ENCODE measurements at places on chromosomes 1 and 21.

GRCh38 chr21:17396948-17397347 is 115.9 kb upstream of the CXADR start:
- DNase-seq = no peak

- no peak for DNase-seq
These were observed 246.6 kb downstream of the KAZN start for GRCh38 chr1:14844923-14845617.

- DNase-seq = no peak
These were observed 231.7 kb downstream of the HMCN1 start for GRCh38 chr1:185965870-185966269.

GRCh38 chr1:50346621-50347020 is 76.6 kb downstream of the DMRTA2 start:
- DNase-seq = no peak

DNA sequence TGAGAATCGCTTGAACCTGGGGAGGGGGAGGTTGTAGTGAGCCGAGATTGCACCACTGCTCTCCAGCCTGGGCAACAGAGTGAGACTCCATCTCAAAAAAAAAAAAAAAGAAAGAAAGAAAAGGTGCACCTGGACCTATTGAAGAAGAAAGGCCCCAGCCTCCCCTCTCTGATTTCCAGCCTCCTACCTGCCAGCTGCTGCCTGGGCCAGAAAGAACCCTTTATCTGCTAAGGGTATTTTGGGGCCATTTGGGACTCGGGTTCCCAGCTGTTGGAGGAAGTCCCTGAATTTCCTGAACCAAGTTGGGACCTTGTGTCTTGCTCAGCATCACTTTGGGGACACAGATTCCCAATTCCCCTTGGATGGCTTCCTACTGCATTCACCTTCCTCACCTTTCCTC is 3.9 kb upstream of the TNFRSF8 start:
- DNase-seq = no peak

DNA sequence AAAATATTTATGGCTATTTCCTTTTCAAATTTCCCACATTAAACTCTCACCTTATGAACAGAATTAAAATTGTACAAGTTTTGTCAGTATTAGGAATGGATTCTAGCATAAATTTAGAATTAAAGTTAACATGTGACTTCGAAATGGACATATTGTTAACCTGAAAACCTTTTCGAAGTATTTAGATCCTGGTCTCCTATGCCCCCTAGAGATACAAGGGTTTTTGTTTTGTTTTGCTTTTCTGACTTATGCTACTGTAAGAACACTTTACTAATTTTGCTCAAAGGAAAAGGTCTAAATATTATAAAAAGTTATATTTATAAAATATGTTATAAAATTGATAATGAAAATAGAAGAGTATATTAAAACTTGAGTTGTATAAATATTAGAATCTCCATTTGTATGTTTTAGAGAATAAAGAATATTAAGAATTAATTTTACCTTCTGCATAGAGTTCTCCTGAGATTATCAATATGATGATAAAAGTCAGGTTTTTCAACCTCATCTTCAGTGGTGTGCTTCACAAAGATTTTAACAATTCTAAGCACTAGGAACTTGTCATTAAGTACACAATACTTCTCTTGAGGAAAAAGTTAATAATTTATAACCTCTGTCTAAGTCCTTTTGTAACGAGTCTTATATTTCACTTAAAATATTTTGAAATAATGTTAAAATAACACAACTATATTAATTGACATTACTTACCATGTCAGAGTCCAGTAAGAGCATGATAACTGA is at the start of gene F13B:
TSS of gene F13B (minus strand) at position 542 of the 738 bp plus-strand sequence. CDS start at position 505, 37 bp downstream.
- DNase-seq = no peak

GRCh38 chr1:109846162-109846561 is 64.5 kb upstream of the CSF1 start:
- DNase-seq = no peak

DNA sequence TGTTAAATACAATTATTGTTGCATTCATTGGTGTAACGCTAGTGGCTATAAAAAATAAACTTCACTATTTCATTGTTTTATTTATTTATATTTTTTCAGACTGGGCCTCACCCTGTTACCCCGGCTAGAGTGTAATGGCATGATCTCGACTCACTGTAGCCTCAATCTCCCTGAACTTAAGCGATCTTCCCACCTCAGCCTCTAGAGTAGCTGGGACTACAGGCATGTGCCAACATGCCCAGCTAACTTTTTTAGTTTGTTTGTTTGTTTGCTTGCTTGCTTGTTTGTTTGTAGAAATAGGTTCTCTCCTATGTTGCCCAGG is 387.4 kb upstream of the PTBP2 start:
- DNase-seq = no peak

GRCh38 chr1:164479242-164479641 is 79.7 kb upstream of the PBX1 start:
- DNase-seq = no peak

DNA sequence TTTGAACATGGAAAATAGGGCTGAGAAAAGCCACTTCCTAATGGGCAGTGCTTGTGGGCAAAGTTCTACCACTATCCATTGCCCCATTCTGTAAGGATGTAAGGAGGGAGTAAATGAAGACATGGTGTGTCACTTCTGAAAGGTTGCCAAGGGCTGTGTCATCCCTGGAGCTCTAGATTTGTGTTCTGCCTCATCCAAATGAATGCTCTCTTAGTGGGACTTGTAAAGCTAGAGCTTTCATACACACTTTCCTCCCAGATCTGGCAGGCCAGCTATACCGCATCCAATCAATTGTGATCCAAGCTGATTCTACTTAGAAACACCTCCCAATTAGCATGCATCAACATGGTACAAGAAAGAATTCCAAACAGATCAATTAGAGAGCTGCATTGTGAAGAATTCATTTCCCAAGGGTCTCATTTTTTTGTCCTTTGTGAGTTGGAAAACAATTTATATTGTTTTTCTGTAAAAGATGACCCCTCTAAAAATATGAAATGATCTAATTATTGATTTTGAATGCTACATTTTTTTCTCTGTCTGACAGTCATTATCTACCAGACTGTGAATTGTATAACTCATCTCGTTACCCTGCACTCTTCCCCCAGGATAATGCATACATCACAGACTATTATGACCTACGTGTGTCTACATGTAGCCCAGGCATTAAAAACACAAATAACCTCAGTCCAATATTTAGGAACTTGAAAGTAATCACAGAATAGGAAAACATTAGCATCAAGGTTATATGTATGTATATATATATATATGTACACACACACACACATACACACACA is 117.1 kb upstream of the DUSP10 start:
- DNase-seq = no peak

GRCh38 chr1:8456991-8457390 is 139.1 kb downstream of the SLC45A1 start:
- no peak for DNase-seq

GRCh38 chr1:183719289-183719688 is 66.2 kb upstream of the APOBEC4 start:
- DNase-seq = no peak

- peak; percentile 57 for DNase-seq
These were observed 76.5 kb downstream of the ACTL8 start for GRCh38 chr1:17831597-17831996.

DNA sequence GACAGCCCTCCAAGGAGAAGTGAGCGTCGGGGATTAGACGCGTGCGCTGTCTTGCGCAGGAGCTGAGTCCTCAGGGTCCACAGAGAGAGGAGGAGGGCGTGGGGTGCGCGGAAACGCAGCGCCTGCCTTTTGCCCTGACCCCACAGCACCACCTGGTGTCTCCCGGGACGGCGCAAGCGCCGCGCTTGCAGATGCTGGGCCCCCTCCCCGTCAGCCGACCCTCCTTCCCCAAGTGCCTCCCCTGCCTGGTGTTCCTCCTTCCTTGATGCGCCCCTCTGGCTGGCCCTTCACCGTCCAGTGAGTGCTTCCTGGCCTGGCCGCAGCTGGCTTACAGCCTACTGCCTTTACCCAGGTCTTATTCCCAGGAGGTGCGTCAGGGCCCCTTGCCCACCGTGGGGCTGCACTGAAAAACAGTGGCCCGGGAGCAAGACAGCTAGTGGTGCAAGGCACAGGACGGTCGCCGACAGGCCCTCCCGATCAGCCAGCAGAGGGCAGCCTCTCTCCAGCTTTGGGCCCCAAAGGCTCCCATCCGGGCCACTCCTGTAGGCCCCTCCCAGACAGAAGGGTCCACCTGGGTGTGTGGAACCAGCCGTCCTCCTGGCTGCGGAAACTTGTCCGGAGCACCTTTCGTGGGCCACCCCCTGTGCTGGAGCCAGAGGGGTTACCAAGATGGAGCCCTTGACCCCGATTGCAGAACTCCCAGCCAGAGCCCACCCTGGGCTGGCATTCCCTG is 12.9 kb upstream of the PHLDA3 start:
- DNase-seq = peak; percentile 86

DNA sequence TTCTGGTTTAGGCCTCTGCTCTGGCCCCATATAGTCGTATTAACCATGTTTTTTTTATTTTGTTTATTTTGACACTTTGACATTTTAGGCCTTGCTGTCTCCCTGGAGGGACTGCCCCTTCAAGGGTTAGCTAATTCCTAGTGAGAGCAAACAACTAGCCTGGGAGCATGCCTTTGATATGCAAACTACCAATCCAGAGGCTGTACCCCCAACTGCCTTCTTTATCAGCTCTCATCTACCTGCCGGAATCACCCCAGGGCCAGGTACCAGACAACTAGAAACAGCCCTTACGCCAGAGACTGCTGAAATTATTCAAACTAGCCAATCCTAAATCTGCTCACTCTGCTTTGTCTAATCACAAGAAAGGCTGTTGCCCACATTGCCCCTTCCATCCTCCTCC is 13.0 kb upstream of the ST6GALNAC5 start:
- DNase-seq = no peak

- DNase-seq = no peak
These were observed 83.4 kb downstream of the ASH1L start for GRCh38 chr1:155479205-155479604.

- DNase-seq = no peak
These were observed at the start of gene CFH for GRCh38 chr1:196651637-196652215. Gene CFH, plus strand, starts transcription at chr1:196652043. Its CDS starts 75 bp downstream, at chr1:196652118.

- no peak for DNase-seq
These were observed 32.8 kb downstream of the EPRS1 start for GRCh38 chr1:220013497-220013896.

GRCh38 chr1:206513312-206514111 is 6.2 kb downstream of the RASSF5 start:
- no peak for DNase-seq

DNA sequence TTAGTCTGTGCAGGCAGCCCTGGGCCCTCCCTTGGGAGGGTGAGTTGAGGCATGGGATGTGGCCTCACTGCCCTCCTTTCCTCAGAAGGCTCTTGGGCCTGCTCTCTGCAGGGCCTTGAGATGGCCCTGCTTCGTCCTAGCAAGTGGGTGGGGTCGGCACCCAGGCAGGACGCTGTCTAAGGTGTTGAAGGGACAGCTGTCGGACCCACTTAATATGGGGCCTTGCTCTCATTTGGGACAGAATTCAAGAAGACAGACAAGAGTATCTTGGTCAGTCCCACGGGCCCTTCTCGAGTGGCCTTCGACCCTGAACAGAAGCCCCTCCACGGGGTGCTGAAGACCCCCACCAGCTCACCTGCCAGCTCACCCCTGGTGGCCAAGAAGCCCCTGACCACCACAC is 26.0 kb upstream of the PDXK start:
- no peak for DNase-seq

DNA sequence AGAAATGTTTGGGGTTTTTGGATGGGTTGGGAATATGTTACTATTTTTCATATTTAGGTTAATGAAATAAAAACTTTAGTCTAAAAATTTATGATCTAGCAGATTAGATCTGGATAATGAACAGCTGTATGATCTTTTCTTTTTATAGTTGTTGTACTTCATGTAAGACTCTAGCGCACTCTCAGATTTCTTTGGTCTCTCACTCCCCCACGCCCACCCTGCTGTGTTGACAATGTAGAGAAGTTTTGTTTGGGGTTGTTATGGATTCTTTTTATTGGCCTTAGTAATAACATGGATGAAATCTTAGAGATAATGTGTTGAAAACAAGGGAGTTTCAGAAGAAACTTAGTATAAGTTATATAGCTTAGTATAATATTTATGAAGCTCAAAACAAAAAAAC is 5.5 kb downstream of the KLF18 start:
- no peak for DNase-seq

- DNase-seq = no peak
These were observed 48.1 kb upstream of the BACH1 start for GRCh38 chr21:29250636-29251035.

GRCh38 chr1:83931658-83932253 is 67.2 kb downstream of the TTLL7 start:
- no peak for DNase-seq

DNA sequence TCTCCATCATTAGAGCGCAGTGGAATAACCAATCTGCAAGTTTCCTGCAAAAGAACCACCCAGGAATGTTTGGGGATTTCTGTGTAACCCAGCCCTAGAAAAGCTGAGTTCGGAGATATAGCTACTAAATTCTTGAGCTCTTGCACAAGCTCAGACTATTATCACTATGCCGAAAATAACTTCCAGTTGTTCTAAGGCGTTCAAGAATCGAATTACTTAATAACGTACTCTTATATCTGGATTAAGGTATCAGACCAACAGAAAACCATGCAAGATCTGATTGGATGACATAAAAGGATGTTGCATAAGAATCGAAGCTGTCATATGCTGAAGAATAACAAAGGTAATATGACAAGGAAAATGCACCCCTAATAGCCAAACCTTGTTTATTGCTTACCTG is 7.5 kb upstream of the LAMC2 start:
- no peak for DNase-seq

GRCh38 chr1:171844381-171844780 is 3.1 kb downstream of the DNM3 start:
- no peak for DNase-seq

GRCh38 chr1:6144647-6145395 is 35.3 kb downstream of the CHD5 start:
- DNase-seq = no peak

DNA sequence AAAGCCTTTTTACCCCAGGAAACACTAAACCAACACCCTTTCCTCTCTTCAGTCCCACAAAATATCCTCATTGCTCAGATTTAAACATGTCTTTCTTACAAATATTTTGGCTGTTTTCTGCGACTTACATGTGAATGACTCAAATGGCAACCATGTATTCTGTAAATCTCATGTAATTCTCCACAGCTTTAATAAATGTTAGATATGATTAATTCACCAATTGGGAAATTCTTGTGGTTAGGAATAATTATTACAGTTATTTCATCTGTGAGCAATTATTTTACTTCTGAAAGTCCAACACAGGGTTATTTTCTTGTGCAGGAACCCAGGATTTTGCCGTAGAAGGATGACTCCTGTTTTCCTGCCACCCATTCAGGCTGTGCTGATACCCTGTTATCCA is 431.5 kb downstream of the LMO4 start:
- DNase-seq = no peak

GRCh38 chr21:29300807-29301138 is 2.1 kb downstream of the BACH1 start:
- no peak for DNase-seq

DNA sequence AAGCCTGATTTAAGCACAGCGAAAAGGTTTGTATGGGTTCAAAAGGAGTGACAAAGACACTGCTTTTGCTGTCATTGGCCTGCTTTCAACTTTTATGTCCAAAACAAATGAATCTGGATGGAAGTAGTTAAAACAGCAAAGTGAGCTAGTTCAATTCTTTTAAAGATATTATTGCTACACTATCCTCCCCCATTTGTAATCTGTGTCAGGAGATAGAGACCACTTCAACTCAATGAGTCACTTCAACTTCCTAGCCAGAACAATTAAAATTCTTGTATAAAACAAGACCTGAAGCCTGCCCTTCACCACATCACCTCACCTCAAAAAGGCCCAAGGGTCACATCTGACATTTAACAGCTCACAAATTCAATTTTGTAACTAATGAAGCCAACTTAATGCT is 364.1 kb upstream of the LYPLAL1 start:
- DNase-seq = no peak
